ENCODE measurements at places on chromosomes 12 and 14.

- DNase-seq = no peak
These were observed 87.5 kb downstream of the SETD3 start for GRCh38 chr14:99393059-99393655.

DNA sequence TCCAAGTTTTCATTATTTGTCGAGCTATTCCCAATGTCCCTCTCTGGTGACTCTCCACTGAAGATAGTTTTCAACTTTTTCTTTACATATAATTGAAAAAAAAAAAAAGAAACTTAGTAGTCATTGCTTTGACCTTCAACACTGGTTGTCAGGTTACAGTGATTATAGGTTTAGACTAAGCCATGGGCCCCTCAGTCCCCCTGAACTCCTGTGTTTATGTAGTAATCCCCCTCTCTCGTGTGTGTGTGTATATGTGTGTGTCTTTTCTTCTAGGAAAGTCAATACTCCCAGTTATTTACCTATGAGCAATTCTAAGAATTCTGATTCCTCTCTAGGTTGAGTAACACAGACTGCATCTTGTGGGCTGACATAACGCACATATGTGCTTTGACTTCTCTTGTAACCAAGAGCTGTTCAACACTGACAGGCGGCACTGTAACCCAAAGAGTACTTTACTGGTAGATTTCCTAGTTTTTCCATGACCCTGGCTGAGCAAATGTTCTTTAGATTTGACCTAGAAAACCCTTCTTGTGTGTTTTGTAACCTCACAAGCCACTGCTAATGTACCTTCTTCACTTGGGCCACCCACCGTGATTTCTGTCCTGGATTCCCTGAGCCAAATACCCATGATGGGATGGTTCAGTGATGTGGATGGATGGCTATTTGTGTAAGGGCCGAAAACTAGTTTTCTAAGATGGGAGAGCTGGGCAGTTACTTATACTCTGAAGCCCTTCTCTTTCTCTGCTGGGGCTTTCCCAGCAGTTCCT is 15.0 kb upstream of the MANSC4 start:
- DNase-seq = no peak

DNA sequence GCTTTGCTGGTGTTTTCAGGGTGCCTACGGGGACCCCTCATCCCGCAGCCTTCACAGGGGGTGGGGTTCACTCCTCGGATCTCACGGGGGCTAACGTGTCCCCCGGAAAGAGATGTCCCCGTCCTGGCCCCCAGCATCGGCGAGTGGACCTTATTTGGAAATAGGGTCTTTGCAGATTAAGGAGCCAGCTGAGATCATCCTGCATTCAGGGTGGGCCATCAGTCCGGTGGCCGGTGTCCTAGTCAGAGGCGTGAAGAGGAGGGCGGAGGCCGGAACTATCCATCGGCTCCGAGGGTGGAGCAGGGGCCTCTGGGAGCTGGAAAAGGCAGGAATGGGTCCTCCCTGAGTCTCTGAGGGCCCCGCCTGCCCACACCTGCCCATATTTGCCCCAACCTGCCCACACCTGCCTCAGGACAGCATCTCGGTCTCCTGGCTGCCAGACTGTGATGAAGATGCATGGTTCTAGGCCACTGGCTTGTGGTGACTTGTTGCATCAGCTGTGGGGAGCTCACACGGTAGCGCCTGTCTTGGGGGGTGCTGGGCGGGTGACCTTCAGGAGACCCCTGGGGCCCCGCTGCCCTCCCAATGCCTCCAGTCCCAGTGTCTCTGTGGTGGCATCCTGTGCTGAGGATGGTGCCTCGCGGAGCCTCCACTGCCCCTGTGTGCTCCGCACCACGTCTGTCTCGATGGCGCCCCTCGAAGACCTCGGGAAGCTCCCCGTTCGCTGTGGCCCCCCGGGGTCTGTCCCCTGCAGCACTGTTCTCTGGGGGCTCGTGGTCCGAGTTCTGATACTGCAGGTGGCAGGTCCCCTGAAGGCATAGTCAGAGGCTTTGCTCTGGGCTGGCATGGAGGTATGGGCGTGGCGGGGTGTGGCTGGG is 14.7 kb downstream of the NOC4L start:
- DNase-seq = no peak

GRCh38 chr14:101171650-101172049 is 268.1 kb upstream of the RTL1 start:
- no peak for DNase-seq

DNA sequence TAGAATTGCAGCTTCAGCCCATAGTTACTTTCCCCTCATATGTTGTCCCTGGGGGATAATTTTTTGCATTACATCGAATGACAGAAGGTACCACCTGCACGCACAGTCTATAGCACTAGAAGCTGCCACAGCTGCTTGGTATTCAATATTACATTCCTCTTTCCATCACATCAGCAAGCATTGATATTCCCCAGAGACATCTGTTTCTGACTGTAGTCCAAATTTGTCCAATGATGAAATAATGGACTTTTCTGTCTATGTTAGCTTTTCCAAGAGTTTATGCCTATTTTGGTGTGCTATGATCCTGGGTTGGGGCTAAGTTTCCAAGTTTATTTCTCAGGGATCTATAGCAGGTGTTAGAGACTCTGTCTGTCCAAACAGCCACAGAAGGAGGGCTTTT is 335.4 kb downstream of the LRIG3 start:
- no peak for DNase-seq

DNA sequence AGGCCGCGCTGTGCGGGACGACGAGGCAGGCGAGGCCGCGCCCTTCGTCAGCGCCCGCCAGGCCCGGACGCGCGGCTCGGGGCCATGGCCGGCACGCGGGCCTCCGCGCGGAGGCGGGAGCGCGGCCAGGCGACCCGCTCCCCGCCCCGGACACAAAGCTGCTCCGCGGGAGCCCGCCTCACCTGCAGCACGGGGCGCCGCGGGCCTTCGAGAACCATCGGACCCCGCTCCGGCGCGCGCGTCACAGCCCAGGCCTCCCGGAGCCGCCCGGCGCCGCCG is 342 bp downstream of the DICER1 start:
- DNase-seq = no peak

GRCh38 chr14:45199230-45199629 is 53.8 kb downstream of the MIS18BP1 start:
- DNase-seq = no peak

DNA sequence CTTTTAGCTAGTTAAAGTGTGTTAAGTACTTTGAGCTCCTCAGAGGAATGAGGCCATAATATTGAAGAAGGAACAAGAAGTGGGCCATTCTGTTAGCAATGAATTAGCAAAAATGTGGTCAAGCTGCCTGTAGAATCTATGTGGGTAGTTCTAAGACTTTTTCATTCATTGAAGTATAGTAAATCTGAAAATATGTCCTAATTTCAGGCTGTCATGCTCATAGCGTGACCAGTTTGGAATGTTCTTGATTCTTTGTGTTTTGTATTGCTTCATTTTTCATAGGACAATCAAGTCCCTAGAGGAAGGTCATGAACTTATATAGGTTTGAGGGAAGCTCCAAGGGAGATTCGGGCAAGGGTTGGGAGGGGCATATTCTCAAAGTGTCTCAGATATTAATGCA is 11.4 kb downstream of the ATP23 start:
- no peak for DNase-seq

DNA sequence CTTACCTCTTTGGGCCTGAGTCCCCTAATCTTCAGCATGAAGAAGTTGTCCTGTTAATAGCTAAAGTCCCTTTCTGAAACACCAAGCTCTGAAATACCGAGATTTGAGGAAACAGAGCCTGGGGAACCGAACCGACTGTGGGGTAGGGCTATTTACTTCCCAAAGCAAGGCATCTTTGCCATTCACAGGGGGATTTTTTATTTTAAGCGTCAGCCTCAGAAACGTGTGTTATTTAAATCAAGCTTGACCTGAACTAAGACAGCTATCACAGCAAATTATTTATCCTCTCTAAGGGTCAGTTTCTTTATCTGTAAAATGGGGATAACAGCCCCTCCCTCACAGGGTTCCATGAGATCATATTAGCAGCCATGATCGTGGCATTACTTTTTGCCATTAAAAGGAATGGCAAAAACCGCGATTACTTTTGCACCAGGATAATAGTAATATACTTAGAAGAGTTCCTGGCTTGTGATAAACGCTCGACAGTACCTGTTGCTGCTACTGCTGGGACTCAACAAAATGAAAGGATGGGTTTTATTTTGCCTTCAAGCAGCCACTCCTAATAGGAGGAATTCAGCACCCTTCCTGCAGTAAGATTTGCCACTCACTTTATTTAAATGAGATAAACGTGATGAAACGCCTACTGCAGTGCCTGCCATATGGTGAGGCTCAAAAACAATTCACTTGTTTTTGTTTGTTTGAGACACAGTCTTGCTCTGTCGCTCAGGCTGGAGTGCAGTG is 1.3 kb upstream of the CORO1C start:
- DNase-seq = no peak

DNA sequence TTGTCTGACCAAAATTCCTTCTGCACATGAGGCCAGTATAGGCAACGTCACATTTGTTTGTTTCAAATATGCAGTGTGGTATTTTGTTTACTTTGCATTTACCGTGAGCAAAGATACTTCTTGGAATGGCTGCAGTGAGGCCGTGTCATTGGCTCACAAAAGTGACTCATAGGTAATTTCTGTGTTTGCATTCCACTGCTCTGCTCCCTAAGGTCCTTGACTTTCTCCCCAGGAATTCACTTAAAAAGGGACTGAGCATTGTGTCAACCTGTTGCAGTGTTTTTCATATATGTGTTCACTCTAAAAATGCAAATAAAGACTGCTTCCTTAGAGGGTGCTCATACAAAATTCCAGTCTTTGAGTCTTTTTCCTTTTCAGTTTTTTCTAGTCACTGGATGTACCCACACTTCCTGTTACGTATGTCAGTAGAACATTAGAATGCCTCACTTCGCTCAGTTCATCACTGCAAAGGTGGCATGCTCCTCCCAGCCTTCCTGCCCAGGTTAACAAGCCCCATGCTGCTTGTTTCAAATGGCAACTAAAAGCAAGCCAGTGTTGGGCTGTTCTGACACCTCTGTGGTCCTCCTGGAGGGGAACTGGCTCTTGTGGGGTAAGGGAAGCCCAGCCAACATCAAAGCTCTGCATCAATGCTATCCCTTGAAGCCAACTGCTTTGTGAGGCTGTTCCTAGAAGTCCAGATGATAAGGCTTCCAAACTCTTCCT is 9.1 kb downstream of the C12orf76 start:
- no peak for DNase-seq

- no peak for DNase-seq
These were observed 26.3 kb upstream of the FOS start for GRCh38 chr14:75252254-75252837.

- DNase-seq = no peak
These were observed 173.7 kb downstream of the CAND1 start for GRCh38 chr12:67442896-67443295.

- DNase-seq = no peak
These were observed 478.1 kb downstream of the VRK1 start for GRCh38 chr14:97275276-97275675.

DNA sequence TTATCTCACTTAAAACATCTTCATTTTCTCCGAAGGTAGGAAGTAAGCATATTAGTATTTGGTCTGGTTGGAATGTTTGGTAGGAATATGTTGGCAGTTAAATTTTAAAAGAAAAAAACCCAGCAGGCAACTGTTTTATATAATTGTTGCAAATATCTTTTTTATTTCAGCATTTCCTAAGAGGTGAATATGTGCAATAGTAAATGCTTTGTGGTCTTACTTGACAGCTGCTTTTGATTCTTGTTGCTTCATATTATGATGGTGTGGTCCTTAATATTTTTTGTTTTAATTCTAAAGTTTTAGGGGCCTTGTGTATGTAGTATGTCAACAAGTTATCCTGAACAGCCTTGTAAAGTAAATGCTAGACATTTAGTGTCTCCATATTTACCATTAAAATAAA is 6.3 kb downstream of the TRAFD1 start:
- DNase-seq = no peak

DNA sequence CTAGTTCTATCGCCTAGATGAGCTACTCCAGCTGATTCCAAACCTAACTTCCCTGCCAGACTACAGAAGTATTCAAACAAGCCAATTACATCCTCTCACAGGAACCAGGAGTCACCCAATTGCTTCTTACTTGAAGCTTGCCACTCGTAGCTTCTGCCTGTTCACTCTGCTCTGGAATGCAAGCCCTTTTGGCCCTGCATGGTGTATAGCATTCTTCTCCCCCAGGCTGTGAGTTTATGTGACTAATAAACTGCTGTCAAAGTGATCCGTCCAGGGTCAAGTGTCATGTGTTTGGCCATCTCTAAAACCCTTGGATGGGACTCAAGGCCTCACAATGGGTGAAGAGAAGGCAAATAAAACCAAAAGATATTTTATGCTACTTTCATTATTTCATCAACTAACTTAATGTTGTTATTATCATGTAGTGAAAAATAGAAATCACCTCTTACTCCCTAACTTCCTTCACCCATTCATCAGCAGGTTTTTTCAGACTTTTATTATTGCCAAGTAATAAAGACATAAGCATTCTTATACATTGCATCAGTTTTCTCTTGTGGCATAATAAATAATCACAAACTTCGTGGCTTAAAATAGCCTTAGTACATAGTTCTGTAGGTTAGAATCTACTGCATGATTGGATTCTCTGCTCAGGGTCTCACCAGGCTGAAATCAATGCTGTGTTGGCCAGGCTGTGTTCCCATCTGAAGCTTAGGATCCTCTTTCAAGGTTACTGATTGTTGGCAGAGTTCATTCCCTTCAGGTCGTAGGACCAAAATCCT is 1981.7 kb upstream of the FLRT2 start:
- DNase-seq = no peak

DNA sequence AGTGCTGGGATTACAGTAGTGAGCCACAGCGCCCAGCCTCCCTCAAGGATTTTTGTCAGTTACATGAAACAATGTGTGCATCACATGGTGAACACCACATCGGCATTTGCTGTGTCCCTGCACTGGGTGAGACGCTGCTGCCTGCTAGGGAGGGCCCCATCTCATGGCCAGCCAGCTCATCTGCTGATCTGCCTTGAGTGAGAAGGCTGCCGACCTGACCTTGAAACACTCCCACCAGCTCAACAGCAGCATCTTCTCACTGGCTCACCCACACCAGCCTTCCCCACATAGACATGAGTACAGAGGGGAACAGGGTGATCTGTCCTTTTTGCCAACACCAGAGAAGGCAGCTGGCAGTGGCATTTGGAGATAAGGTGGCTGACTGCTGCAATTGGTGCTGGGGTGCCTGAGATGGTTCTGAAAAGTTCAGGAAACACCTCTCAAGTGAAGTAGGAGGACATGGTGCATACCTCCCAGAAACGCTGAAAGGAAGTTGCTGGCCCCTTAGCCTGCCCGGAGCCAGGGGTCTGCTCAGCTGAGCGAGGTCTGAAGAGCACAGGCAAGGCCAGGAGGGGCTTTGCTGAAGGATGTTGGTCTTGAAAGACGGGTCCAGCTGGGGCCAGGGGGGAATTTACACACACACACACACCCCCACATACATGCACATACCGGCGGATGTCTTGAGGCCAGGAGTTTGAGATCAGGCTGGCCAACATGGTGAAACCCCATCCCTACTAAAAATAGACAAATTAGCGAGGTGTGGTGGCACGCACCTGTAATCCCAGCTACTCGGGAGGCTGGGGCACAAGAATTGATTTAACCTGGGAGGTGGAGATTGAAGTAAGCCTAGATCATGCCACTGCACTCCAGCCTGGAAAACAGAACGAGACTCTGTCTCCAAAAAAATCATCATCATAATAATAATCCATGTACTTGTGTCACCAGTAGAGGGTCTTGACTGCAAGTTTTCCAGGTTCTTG is 14.3 kb upstream of the PPP1R13B start:
- no peak for DNase-seq

- DNase-seq = no peak
These were observed 60.7 kb upstream of the PYGL start for GRCh38 chr14:51004801-51005526.

- DNase-seq = no peak
These were observed 10.3 kb downstream of the TBPL2 start for GRCh38 chr14:55430024-55430690.

All from stimulated activated CD8-positive, alpha-beta memory T cell treated with anti-CD3 and anti-CD28 coated beads, Interleukin-4, amount 100 ng/mL, for 4 hours (primary cell).